ENCODE measurements at places on chromosomes 7 and 10.

DNA sequence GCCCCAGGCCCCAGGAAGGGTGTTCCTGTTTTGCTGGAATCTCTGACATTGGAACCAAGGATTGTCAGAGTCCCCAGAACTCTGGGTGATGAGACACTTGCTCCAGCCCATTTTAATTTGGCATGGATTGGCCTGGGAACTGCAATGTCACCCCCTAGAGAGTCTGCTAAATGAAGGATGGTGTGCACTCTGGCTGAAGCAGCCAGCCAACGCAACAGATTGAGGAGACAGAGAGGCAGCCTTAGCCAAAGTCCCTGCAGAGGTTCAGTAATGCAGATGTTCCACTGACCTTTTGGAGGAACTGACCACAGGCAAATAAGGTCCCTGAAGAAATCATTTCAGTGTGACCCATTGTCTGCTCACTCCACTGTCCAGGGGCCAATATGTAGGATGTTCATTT, 13.4 kb downstream of the LRRC18 start:
- DNase-seq: no peak

- DNase-seq: no peak
Measured at GRCh38 chr10:120951288-120951687, 100.1 kb downstream of the WDR11 start.

- DNase-seq: no peak
Measured at GRCh38 chr7:106864298-106865081, 592 bp upstream of the PIK3CG start.

GRCh38 chr10:97138846-97139245, 46.9 kb downstream of the SLIT1 start:
- no peak for DNase-seq

GRCh38 chr10:124292911-124293615, 125.7 kb downstream of the OAT start:
- DNase-seq: peak; percentile 18

- no peak for DNase-seq
Measured at GRCh38 chr10:30917067-30917466, 114.6 kb downstream of the ZNF438 start.

DNA sequence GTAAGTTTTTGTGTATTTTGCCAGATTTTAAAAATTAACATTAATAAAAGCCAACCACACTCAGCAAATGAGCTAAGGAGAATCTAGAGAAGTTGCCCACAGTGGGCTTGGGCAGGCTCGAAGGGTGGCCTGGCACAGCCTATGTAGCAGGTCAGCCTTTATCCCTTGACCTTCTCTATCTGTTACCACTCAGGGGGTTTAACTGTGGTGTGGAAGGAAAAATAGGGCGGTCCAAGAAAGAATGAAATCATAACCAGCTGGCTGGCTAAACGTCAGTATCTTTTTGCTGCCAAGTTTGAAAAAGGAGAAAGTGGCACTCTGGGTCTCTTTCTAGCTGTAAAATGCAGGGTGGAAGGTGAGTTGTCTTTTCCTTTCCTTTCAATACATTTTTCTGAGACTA, 130.3 kb upstream of the ASAH2 start:
- no peak for DNase-seq

GRCh38 chr10:73886661-73887293, 12.4 kb upstream of the CAMK2G start:
- DNase-seq: no peak

GRCh38 chr10:116099023-116099420, 174.0 kb downstream of the GFRA1 start:
- DNase-seq: peak; percentile 40

DNA sequence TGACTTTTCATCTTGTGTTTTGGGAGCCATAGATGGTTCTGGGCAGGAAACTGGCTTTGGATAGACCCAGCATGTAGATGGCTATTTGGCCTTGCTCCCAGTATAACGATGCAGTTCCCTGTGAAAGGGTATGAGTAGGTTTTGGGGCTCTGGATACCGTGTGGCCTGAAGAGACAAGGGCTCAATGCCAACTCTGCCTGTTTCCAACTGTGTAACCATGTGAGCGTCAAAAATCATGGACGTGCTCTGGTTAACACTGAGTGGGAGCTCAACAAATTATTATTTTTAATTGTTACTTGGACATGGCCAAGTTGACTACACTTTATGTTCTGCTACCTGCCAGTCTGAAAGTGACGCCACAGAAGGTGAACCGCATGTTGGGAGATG, 41.8 kb downstream of the EGFR start:
- DNase-seq: no peak

DNA sequence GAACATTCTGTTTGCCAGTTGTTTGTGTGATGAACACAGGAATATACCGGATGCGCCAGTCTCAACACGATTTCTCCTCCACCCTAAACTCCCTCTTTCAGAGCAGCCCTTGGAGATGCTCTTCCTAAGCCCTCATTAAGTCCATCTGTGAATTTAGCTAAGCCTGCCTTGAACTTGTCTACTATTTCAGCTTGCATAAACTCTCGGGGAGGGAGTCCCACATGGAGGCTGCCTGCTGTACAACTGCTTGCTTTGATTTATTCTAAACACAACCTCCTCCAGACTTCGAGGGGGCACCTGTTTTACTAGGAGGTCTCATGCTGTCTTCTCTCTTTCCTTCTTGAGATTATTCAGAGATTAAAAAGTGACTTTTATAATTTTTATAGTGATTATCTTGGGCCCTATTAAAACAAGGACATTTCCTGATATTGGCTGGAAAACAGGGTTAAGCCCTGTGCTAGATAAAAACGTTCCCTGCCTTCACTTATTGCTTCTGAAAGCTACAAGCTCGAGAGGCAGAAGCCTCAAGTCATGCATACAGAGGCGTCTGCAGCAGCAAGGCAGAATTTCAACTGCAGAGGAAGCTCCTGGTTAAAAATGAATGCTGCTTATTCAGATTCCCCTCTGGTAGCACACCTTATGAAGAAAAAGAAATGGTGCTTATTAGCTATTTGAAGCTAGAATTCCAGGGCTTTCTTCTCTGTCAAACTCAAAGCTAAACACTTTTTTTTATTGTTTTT, 174.3 kb downstream of the FANK1 start:
- no peak for DNase-seq
